Large intestine (tissue), 12 donors: ENCODE measurements at places on chromosomes 12 and 14.
A peak's percentile ranks its signal among the peaks of the same experiment; 100 is the strongest.

- no peak for DNase-seq
These were observed 792.3 kb downstream of the TMEM121 start for GRCh38 chr14:106318700-106319099.

DNA sequence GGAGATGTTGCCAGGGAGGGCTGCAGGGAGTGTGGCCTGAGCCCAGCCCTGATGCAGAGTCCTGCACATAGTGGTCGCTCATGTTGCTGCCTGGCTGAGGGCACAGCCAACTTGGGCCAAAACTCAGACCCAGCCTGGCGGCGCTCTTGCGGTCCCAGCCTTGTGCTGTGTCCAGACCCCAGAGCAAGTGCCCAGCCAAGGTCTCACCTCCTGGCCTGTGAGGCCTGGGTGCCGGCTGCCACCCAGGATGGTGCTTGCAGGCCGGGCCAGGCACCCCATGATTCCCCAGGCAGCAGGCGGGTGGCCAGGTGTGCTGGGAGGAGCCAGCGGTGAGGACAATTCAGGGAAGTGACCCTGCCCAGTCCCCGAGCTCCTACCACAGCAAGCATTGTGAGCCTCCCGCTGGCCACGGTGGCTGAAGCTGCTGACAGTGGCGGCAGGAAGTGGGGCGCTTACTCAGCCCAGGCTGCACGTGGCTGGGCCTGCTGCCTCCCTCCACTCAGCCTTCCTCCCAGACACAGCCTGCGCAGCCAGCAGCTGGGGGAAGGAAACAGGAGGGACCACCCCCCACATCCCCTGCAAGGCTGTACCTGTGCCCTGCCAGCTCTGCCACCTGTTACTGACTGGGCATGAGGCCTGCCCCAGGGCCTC, 17.7 kb upstream of the PGF start:
- DNase-seq, result no peak

DNA sequence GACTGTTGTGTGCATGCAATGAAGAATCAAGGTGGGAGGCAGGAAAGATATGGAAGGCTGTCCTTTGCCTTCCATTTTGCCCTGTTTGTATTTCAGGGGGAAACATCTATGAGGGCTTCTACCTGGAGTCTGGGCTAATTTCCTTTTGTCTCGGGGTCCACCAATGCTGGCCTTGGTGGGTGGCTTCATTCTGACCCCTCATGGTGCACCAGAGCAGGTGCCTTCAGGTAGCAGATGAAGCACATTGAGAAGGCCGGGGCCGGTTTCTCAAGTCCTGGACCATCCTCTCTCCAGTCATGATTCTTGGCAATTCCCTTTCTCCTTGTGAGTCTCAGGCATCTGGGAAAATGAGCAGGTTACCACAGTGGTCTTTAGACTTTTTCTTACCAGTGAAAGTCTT, 47.2 kb downstream of the RPH3A start:
- DNase-seq, result no peak

DNA sequence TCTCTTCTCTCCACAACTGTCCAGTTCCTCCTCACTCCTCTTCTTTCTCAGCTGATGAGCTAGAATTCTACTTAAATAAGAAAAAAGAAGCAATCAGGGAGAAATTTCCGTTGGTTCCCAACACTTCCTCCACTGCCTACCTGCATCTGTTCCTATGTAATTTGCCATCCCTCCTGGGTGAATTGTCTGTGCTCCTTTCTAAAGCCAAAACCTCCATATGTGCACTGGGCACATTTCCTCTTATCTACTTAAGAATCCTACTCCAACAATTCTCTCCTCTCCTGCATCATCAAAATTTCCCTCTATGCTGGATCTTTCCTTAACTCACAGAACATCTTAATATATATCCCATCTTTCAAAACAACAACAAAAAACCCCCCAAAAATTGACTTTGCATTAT, 35.2 kb downstream of the GPR65 start:
- no peak for DNase-seq

DNA sequence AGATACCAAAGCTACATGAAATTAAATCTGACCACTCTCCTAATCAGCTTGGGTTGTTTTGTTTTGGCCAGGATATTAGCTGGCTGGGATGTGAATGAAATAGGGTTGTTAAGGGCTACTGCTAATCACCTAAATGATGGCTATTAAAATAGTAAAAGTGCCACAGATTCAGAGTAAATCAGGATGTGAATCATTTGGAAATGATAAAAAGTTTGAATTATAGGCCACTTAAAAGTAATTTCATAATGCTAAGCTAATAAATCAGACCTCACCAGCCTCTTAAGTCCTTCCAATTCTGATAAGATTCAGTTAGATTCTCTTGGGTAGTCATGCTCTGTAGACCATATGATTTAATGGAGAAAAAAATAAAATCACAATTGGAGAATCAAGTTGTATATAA, 12.0 kb downstream of the HELB start:
- DNase-seq, result no peak

DNA sequence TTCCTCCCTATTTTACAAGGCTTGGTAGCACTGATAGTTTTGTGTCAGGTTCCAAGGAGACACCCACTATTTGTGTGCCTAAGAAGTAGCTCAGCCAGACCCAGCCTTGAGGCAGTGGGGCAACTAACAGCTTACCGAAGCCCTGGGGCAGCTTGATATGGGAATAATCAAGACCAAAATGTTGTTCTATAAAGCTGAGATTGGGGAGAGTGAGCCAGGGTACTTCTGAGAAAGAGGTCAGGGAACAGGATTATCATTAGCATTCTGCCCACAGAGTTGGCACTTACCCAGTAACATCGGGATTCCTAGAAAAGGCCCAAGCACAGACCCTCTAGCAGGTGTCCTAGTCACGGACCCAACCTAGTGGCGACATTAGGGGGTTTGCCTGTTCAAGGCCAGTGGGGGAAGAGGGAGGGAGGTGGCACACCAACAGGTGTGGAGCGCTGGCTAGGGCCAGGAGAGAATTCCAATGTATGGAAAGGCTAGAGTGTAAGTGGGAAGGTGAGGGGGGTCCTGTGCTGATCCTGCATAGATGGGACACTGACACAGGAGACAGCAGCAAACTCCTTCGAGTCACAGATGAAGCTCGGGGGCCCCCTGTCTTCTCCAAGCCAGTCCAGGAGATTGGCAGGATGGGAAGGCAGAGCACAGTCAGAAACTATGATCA, 4.9 kb downstream of the PPP1R3E start:
- no peak for DNase-seq

DNA sequence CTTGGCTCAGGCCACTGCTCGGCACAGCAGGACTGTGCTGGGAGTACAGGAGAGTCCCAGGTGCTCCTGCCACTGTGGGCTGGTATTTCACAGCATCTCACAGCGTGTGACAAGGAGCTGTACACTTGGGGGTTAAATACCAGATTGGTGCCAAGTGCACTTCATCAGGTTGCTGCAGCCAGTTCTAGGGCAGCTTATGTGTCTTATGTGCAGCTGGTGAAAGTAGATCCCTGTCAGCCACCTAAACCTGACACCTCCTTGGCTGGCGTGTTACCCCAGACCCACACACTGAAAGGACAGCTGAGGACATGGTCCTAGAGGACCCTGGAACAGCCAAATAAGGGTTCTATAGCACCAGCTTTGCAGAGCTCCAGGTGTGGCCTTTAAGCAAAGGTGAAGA, 18.9 kb downstream of the PLEKHH1 start:
- no peak for DNase-seq

- no peak for DNase-seq
These were observed 74.9 kb downstream of the PAWR start for GRCh38 chr12:79615596-79616560.

- no peak for DNase-seq
These were observed 45.4 kb downstream of the AEBP2 start for GRCh38 chr12:19484738-19485137.

DNA sequence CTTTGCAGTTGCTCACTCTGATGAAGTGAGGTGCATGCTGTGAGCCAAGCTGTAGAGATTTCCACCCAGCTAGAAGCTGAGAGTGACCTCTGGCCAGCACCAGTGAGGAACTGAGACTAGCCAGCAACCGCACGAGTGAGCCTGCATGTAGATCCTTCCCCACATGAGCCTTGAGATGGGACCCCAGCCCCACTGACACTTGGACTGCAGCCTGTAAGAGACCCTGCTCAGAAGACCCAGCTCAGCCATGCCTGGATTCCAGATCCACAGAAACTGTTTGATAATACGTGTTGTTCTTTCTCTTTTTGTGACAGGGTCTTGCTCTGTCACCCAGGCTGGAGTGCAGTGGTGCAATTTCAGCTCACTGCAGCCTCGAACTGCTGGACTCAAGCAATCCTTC, 229.2 kb downstream of the GLT1D1 start:
- no peak for DNase-seq

DNA sequence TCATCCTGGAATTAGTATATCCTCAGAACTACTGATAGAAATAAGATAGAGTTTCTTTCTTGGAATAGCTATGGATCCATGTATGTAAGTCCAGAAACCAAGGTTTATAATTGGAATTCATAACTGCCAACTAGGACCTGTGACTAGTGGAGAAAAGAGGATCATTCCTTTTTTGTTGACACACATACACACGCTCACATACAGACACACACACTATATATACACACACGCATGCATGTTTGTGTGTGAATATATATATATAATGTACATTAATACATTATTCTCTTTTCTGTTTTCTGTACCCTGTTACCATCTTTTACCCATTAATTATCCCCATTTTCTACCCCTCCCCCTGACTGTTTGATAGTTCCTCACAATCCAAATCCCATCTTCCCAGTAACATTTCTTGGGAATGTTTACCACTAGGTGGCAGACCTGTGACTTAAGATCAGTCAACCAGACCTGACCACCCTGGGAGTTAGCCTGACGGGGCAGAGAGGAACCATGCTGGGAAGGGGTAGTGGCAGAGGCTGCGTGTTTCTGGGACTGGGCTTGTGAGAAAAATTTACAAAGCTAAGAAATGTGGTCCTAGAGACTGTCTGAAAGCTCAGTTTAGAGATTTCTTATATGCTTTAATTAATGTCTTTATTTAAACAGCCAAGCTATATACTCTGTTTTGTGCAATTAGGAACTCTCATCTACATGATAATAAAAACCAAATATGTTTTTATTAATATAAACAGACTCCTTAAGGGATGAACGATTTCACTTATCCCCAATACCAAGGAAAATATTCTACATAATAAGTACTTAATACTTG, 308.0 kb downstream of the PPFIA2 start:
- DNase-seq, result peak; percentile 24

DNA sequence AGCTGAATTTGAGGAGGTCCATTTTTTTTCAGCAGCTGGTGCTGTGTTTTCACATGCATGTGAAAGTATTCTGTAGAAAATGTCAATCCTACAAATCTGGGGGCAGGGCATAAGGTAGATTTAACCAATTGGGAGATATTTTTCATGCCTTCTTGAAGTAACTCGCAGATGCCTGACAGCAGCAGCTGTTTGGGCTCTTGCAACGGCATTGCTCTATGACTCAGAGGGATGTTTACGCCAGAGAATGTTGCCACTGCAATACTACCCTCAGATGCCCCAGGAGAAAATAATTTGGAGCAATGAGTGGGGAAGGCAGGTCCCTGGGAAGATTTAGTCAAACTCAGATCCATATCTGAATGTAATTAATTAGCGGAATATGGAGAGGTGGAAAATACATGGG, 42.5 kb upstream of the MYBPC1 start:
- DNase-seq, result no peak

- no peak for DNase-seq
These were observed 822.8 kb downstream of the GALC start for GRCh38 chr14:87170179-87170578.
